ENCODE measurements at places on chromosomes 11 and 22. TPM values are rescaled to one million over a fixed set of nuclear protein-coding genes. Genes with fewer than 3 reads are reported as not detected.

ZNRF3 gene
- 2.3 TPM for total RNA-seq

NPTXR gene
- 0.46 TPM for total RNA-seq

SLC22A8 gene
- total RNA-seq: not detected

P2RX6 gene
- total RNA-seq: 2.8 TPM

PNPLA3 gene
- 4.5 TPM for total RNA-seq

PICK1 gene
- total RNA-seq: 5.7 TPM

OR10A2 gene
- total RNA-seq: not detected

OR52E8 gene
- not detected for total RNA-seq

OTOG gene
- not detected for total RNA-seq

MS4A3 gene
- not detected for total RNA-seq

GGTLC2 gene
- not detected for total RNA-seq

RASGRP2 gene
- 0.71 TPM for total RNA-seq

TRIM6 gene
- 4.6 TPM for total RNA-seq

TEAD1 gene
- 75.5 TPM for total RNA-seq

ARHGAP8 gene
- total RNA-seq: 0.28 TPM

OR2AT4 gene
- total RNA-seq: not detected

IRF7 gene
- total RNA-seq: 5.7 TPM

HSD17B12 gene
- total RNA-seq: 74.6 TPM

P4HA3 gene
- 35.9 TPM for total RNA-seq

ELMOD1 gene
- 0.83 TPM for total RNA-seq

UBASH3B gene
- total RNA-seq: 14.4 TPM

HPX gene
- 0.46 TPM for total RNA-seq

LMNTD2 gene
- 0.28 TPM for total RNA-seq

TMA7B gene
- not detected for total RNA-seq

KCNJ1 gene
- not detected for total RNA-seq

APOBEC3H gene
- 0.28 TPM for total RNA-seq

COMMD9 gene
- total RNA-seq: 17.5 TPM

RIMBP3B gene
- total RNA-seq: 0.14 TPM

UBQLNL gene
- total RNA-seq: 0.14 TPM

DRG1 gene
- 85.8 TPM for total RNA-seq

RTCB gene
- 137 TPM for total RNA-seq

HEPACAM gene
- total RNA-seq: not detected

LRP5 gene
- 27.6 TPM for total RNA-seq

PDGFB gene
- 0.14 TPM for total RNA-seq

CALCB gene
- not detected for total RNA-seq

SSH3 gene
- total RNA-seq: 10.3 TPM

SORL1 gene
- 10.2 TPM for total RNA-seq

MMP11 gene
- 9.2 TPM for total RNA-seq

CALCA gene
- total RNA-seq: not detected

MS4A4E gene
- not detected for total RNA-seq

ALG9 gene
- 40.1 TPM for total RNA-seq

SMTNL1 gene
- total RNA-seq: not detected

MMP7 gene
- not detected for total RNA-seq

TEX54 gene
- not detected for total RNA-seq

CYP2D6 gene
- 0.14 TPM for total RNA-seq

P2RX3 gene
- total RNA-seq: not detected

MIF gene
- total RNA-seq: 480 TPM

PMM1 gene
- 20.9 TPM for total RNA-seq

NAALADL1 gene
- 27.7 TPM for total RNA-seq
